ENCODE measurements at places on chromosomes 3 and 15. TPM values are rescaled to one million over a fixed set of nuclear protein-coding genes. Genes with fewer than 3 reads are reported as not detected.

DNA sequence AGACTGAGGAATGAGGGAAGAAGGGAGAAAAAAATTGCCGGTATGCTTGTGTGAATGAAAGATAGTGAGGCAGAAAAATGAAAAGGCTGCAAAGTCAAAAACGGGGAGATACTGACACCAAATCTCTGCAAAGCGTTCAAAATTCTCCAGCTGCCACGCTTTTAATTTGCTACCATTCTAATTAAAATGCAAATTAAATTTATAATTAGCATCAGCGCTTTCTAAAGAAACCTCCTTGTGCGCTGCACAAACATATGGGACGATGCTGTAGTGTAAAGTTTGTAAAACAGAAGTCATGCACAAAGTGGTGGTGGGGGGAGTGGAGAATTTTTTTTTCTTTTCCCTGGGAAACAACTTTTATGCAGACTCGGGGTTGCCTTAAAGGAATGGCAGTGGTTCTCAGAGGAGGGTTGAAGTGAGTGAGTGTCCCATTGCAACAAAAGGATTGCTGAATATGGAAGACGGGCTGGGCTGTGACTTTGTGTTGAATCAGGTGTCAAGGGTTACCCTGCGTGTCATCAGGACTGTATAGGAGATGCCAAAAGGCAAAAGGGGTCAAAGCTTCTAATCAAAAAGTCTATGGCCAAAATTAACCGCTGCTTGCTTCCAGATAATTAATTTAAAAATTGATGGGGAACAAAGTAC is 472.2 kb downstream of the NR2F2 start:
- DNase-seq = no peak

DNA sequence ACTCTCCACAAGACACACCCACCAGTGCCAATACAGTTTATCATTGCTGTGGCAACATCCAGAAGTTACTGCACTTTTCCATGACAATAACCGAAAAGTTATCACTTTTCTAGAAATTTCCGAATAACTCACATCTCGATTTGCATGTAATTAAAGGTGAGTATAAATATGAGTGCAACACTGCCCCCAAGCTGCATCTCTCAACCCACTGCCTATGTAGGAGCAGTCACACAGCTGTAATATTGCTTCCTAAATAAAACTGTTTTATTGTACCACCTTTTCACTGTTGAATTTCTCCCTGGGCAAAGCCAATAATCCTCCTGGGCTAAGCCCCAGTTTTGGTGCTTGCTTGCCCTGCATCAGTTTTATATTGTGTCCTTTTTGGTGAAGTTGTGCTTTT is 601.0 kb upstream of the EPHA6 start:
- DNase-seq = no peak

Gene NEK11
- 4.9 TPM for total RNA-seq

DNA sequence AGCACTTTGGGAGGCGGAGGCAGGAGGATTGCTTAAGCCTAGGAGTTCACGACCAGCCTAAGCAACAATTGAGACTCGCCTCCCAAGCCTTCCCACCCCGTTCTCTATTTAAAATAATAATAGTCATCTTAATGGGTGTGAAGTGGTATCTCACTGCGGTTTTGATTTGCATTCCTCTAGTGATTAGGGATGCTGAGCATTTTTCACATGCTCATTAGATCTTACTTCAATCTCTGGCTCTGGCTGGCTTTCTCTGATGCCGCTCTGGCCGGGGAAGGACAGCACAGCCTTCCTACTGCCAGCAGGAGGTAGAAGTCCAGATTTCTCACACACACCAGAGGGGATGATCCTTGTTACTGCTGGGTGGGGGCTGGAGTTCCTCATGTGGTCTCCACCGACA is 7.4 kb upstream of the EIF4A2 start:
- no peak for DNase-seq

- peak; percentile 68 for DNase-seq
Observed at GRCh38 chr3:189316296-189317019, 144.7 kb downstream of the TPRG1 start.

- peak; percentile 47 for DNase-seq
Observed at GRCh38 chr3:13654330-13655060, 105.6 kb downstream of the FBLN2 start.

- DNase-seq = peak; percentile 19
Observed at GRCh38 chr3:114155370-114155821, 23.5 kb downstream of the DRD3 start.

- DNase-seq = no peak
Observed at GRCh38 chr3:21682206-21682605, 68.8 kb downstream of the ZNF385D start.

Gene RASGRP1
- 4.3 TPM for total RNA-seq

Gene DCP1A
- total RNA-seq = 11.7 TPM

Gene PLSCR2
- total RNA-seq = not detected

- no peak for DNase-seq
Observed at GRCh38 chr15:41218851-41219250, 11.7 kb downstream of the EXD1 start.

DNA sequence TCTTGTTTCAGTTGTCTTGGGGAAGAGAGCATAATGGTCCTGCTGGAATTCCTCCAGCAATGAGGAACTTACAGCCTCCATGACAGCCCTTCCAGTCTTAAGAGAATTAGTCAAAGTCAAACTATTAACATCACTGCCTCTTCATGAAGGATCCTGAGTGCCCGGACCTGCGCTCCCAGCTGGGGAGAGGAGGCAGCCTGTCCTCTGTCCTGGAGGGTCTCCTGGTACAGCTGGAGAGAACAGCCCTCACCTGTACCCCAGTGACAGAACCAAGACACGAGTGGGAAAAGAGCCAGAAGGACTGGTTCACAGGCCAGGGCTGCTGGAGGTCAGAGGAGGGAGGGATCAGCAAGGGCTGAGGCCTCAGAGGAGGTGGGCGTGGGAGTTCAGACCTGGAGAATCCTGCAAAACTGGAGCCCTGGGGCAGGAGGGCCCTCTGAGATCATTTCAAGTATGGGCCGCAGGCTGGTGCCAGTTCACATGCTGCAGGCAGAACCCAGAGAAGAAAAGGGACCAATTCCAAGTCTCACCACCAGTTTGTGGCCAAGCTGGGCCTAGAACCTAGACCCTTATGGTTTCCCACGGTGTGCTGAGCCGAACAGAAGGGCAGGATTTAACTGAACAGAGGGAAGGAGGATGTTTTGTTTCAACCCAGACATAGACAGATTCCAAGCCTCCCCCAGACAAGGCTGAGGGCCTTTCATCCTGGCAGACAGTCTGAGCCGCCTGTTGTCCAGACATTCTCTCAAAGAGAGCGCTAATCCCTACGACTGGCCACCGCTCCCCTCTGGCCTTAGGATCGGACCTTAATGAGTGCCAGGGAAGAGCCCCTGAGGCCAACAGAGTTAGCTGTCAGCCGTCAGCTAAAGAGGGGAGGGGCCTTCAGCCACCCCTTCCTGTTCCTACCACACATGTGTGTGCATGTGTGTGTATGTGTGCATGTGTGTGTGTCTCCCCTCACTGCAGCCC is 18.2 kb downstream of the LOXL1 start:
- peak; percentile 58 for DNase-seq

- DNase-seq = peak; percentile 41
Observed at GRCh38 chr3:99319961-99320360, 318.4 kb upstream of the COL8A1 start.

GRCh38 chr15:76349301-76350070 is 12.9 kb downstream of the ISL2 start:
- no peak for DNase-seq

- peak; percentile 48 for DNase-seq
Observed at GRCh38 chr15:98941595-98942255, 65.9 kb downstream of the PGPEP1L start.

- DNase-seq = no peak
Observed at GRCh38 chr3:9613056-9613748, 36.1 kb upstream of the MTMR14 start.

DNA sequence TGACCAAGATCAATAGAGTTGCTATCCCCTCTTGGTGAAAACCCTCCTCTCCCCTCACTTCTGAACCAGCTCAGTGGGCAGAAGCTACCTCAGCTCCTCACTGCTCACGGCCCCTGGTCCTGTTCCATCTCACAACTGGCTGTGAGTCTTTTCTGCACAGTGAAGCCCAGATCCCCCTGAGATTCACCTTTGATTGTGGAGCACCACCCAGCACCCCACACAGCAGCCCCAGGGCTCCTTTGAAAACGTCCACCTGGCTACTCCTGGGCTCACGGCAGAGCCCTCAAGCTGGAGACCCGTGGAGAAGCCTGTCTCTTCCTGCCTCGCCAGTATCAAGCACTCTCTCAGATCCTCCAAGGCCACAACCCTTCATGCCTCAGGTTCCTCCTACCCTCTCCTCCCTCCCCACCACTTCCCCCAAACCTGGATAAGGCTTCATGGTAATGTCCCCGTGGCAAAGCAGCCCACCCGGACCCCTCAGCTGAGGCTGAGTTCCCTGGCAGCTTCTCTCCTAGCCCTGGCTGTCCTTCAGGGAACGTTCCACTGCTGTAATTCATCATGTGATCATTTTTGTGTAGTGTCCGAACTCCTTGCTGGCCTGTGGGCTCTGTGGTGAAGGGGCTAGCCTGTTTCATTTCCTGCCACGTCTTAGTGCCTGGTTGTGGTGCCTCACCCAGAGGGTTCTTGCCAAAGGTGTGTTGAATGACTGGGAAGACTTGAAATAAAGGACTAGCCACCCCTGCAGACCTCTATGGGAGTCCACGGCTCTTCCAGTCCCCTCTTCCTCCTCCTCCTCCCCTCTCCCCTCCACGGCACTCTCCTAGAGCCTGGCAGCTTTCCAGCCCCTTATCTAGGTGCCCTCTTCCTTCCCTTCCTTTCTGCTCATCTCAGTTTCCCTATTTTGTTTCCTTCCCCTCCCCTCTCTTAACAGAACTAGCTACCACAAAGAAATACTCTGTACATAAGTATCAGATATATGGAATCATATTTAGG is 44.5 kb downstream of the KY start:
- DNase-seq = no peak

GRCh38 chr3:46944191-46944590 is 32.4 kb downstream of the CCDC12 start:
- no peak for DNase-seq

DNA sequence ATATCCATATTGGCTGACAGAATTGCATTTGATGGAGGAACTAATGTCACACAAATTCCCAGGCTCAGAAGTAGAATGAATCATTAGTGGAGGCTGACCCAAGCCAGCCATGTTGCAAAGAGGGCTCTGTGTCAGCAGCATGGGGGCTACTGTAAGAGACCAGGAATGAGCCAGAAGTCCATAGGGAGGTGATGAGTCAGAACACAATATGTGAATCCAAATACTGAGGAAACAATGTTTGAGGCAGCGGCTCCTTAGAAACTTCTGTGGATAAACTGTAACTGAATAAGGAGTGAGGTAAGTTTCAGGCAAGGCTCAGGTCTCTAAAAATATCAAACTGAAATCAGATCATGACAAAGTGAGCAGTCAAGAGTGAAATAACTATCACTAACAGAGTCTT is 170.7 kb downstream of the WDR72 start:
- no peak for DNase-seq

Gene LACTB
- total RNA-seq = 1.2 TPM

DNA sequence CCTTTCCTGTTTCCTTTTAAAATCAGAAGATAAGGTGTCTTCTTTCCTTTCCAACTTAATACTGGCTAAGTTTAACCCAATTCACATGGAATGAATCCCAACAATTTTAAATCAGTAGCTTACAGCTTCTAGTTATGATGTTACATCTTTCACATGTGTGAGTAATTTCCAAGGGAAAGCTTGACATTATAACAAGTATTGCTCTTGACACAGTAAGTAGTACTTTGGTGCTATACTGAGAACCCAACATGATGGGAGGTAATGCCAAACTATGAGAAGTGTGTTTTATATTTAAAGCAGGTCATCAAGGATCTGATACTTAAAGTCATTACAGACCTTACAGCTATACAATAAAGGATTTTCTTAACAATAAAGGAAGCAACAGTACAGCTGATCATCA is 29.1 kb downstream of the RABL3 start:
- DNase-seq = no peak

DNA sequence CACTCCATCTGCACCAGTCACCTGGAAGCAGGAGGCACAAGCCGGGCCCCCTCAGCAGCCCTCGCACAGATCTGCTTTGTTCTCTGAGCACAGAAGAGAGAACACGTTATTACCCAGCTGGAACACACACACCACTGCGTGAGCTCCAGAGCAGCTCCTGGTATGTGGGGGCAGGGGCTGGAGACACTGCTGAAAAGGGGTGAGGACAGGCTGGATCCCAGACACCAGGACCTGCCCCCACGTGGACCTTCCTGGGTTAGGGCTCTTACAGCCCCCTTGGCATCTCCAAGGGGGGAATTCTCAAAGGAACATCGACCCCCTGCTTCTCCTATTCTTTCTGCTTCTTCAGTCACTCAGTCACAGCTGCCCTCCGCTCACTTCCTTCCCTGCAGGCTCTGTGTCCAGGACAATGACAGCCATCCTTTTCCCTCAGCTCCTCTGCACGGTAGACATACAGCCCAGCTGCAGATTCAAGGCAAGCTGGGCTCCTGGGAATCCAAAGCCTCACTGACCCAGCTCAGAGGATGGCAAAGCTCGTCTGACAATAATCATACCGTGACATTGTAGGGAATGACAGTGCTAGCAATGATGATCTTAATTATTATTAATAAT is 33.7 kb downstream of the PRR20G start:
- no peak for DNase-seq

Gene PPARG
- 27.4 TPM for total RNA-seq

DNA sequence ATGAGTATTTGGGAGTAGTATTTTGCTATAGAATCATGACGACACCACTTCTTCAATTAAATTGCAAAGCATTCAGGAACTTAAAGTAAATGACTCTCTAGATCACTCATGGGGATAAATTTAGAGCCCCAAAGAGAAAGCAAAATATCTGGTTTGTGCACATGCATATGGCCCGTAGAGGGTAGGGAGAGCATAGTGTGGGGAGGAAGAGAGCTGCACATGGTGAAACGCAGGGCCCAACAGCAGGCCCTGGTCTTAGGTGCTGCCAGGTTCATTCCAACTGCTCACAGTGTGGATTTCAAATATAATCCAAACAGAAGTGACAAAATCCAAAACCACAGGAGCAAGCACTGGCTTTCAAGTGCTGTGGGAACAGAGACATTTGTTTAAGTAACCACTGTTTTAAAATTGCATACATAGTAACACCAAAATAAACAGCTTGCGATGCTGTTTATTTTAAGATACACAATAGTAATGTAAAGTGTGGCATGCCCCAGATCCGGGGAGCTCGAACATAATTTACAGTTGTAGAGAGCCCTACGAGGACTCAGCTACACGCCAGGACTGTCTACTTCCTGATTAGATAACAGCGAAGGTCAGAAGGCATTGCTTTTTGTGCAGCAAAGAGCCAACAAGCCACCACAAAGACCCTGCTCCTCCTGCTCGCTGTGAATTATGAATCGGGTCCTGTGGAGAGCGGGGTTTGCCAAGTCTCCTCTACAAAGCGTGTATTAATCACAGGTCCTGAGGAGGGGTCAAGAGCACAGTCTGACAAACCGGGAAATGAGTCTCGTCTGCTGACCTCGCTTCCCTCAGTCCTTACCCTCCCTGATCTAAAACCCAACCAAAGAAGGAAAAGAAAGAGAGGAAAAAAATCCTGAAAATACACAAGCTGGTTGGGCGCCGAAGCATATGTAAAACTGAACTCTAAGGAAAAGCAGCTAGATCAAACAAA is 80.6 kb downstream of the MEIS2 start:
- peak; percentile 31 for DNase-seq

- DNase-seq = peak; percentile 62
Observed at GRCh38 chr15:65082303-65082953, 5.9 kb downstream of the KBTBD13 start.

Gene RNF111
- total RNA-seq = 8.4 TPM

Gene ACTRT3
- total RNA-seq = 2.2 TPM
